ENCODE measurements at places on chromosomes 16 and 17.
A peak's percentile ranks its signal among the peaks of the same experiment; 100 is the strongest.

GRCh38 chr16:11014136-11014535 is 69.8 kb downstream of the CLEC16A start:
- no peak for DNase-seq
- peaks cover 10% of the 10 kb centered on the region for H3K36me3 ChIP-seq
- no peak overlapping the region for H3K4me3 ChIP-seq
- no peak overlapping the region for H3K27ac ChIP-seq

DNA sequence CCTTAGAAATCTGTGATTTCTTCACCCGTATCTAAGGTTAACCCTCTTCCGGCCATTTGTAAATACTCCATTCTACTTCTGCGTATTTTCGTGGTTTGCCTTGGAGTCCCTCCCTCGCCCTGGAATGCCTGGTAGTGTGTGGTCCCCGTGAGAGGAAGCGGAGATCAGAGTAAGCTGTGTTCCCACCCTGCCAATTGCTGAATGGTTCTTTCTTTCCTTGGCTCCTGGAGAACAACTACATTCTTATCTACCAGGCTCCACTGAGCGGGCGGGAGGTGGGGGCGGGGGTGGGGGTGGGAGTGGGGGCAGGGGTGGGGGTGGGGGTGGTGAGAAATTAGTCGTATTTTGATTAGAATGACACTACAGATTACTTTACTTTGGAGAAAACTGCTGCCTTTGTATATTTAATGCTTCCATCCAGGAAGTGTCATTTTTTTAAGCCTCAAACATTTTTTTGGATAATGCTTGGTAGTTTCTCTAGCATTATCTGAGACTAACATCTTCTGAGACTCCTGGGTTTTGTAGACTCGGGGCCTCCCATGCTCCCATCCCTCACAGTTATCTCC is 20.9 kb upstream of the FASN start:
- H3K4me1 ChIP-seq = no peaks in the 10 kb centered on the region
- peaks cover 5% of the 10 kb centered on the region for H3K36me3 ChIP-seq
- no peak for DNase-seq
- no peak overlapping the region for H3K27ac ChIP-seq
- H3K27me3 ChIP-seq = no peaks in the 10 kb centered on the region
- H3K4me3 ChIP-seq = no peak overlapping the region

- no peaks in the 10 kb centered on the region for H3K27me3 ChIP-seq
- no peak overlapping the region for H3K4me3 ChIP-seq
- H3K4me1 ChIP-seq = no peaks in the 10 kb centered on the region
- no peak for DNase-seq
Observed at GRCh38 chr16:6204945-6205344, 1107.3 kb upstream of the EEF2KMT start.

DNA sequence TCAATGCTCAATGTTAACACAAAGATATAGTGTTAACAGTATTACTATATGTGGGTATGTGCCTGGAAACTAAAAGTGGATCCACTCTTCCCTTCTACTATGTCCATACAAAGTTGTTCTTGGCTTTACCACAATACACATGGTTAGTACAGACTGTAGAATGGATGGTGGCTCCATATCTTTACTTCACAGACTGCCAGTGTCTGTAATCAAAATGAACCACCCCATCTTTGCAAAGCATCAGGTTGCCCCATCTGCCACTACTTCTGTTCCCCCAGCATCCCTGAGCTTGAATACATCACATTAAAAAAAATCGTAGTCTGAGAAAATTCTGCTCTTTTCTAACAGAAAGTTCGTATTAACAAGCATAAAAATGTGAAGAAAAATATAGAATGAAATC is 30.0 kb downstream of the USP32 start:
- H3K4me1 ChIP-seq = peaks cover 16% of the 10 kb centered on the region
- peaks cover 15% of the 10 kb centered on the region for H3K36me3 ChIP-seq
- DNase-seq = no peak

DNA sequence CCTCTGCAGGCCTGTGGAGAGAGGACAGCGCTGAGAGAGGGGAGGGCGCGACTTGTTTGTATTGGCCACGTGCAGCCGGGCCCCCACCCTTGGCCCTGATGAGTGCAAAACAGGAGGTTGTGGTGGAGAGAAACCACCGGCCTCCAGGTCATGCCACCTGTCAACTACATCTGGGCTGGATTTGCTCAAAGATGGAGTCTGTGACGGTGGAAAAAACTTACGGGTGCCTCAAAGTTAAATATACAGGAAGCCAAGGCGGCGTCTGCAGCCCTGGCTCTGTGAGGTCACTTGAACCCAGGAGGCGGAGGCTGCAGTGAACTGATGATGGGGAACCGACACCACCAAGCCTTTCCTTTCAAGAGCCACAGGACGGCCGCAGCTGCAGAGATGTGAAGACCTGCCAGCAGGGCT is 15.7 kb downstream of the C16orf74 start:
- DNase-seq = peak; percentile 37
- peaks cover 97% of the 10 kb centered on the region for H3K36me3 ChIP-seq
- H3K27ac ChIP-seq = peak overlapping the region; percentile 66
- no peaks in the 10 kb centered on the region for H3K27me3 ChIP-seq
